Stimulated activated CD4-positive, alpha-beta T cell treated with anti-CD3 and anti-CD28 coated beads, Interleukin-1b, Interleukin-23, amount 100 ng/mL, for 4 hours (primary cell): ENCODE measurements at places on chromosomes 4 and X.

DNA sequence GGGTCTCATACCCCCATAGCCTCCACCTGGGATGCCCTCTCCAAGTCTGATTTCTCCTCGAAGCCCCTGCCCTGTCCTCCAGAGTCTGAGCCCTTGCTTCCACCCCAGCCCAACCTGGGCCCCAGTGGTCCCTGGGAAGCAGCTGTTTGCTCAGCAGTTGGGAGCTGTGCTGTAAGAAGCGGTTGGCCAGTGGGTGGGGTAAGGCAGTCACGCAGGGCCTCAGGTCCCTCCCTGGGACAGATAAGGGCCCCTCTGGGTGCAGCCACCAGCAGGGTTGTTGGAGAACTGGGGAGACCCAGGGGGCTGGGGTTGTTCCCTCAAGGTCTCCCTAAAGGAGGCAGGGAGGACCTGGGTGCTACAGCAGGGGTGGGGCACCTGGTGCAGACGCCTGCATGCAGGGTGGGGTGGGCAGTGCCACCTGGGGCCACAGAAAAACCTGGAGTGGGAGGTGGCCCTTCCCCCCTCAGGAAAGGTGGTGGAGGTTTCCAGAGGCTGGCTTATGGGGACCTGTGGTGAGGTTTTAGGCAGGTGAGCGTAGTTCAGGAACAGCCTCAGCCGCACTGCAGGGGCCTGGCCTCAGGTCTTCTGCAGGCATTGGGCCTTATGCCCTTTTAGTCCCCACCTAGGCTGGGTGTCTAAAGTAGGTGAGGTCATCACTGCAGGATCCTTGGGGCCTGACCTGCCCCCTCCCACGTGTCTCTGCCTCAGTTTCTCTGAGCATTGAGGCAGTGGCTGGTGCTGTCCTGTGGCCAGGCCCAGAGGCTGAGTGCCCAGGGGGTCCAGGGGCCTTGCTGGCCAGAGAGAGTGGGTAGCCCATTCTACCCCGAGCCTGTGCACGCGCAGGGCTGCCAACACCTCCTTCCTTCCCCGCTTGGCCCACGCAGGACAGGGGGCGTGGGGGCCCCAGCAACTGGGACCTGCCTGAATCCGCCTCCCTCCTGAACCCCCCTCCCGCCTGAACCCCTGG is 3.1 kb upstream of the SLC26A1 start:
- no peak for DNase-seq

GRCh38 chr4:162770761-162771490 is 395.8 kb downstream of the NAF1 start:
- DNase-seq = no peak

DNA sequence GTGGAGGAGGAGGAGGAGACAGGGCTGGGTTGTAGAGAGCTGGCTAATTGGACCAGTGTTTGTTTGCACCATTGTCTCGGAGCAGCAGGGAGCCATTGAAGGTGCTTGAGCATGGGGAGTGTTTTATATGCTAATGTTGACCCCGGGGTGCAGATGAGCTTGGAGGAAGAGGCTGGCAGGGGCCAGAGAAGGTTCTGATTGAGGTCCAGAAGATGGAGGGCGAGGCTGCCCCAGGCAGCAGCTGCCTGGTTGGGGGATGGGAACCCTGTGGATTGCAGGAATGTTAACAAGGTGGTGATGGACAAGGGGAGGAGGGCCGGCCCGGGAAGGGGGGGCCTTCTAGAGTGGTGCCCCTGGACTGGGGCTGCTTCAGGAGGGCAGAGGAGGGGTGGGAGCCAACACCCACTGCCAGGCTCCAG is 18.0 kb downstream of the DOK7 start:
- DNase-seq = no peak

DNA sequence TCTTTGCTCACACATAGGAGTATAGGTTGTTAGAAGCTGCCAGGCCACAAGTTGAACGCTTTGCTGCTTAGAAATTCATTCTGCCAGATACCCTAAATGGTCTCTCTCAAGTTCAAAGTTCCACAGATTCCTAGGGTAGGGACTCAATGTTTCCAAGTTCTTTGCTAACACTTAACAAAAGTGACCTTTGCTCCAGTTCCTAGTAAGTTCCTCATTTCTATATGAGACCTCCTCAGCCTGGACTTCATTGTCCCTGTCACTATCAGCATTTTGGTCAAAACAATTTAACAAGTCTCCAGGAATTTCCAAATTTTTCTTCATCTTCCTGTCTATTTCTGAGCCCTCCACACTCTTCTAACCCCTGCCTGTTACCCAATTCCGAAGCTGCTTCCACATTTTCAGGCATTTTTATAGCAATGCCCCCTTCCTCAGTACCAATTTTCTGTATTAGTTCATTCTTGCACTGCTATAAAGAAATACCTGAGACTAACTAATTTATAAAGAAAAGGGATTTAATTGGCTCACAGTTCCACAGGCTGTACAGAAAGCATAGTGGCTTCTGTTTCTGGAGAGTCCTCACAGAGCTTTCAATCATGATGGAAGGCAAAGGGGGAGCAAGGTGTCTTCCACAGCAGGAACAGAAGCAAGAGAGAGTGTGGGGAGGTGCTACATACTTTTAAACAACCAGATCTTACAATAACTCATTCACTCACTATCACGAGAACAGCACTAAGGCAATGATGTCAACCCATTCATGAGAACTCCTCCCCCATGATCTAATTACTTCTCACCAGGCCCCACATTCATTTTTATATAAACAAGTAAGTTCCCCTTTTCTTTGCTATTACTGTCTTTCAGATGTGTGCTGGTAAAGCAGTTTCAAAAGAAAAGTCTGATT is 11.5 kb upstream of the TLR1 start:
- DNase-seq = no peak

GRCh38 chr4:3297066-3297859 is 4.4 kb downstream of the RGS12 start:
- no peak for DNase-seq

- DNase-seq = no peak
These were observed 1452.6 kb downstream of the PCDH7 start for GRCh38 chr4:32172761-32173160.

GRCh38 chr4:106694232-106694631 is 325.7 kb upstream of the GIMD1 start:
- no peak for DNase-seq
